Lung (tissue), 17 donors: ENCODE measurements at places on chromosomes 3 and 15. TPM values are rescaled to one million over a fixed set of nuclear protein-coding genes. Genes with fewer than 3 reads are reported as not detected.

DNA sequence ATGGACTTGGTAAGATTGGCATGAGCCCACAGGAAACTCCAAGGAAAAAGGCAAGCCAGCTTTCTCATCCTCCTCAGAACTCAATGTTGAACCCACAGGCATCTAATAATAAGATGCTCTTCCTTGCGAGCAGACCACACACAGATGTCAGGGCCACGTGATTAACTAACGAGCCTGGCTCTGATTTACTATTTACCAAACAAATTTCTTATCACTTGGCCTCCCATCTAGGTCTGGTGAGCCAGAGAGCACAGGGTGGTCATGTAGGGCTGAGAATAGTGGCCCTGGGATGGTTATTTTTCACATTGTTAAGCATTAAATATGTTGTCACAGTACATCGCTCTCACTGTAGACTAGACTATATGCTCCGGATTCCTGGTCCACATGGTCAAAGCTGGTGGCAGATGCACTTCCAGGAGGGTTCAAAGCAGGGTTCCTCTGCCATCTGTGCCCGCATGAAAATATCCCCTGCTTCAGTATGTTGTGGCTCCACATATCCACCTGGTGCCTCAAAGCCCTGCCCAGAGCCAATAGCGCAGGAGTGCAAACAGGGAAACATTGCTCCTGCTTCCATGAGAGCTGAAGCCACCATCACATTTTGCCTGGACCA lies 472.5 kb upstream of the WNT5A start:
- no peaks in the 10 kb centered on the region for H3K27me3 ChIP-seq
- DNase-seq: peak; percentile 79
- no peaks in the 10 kb centered on the region for H3K4me1 ChIP-seq
- no peak overlapping the region for H3K27ac ChIP-seq
- no peak overlapping the region for H3K4me3 ChIP-seq

- H3K4me3 ChIP-seq: no peak overlapping the region
- H3K36me3 ChIP-seq: no peaks in the 10 kb centered on the region
- H3K4me1 ChIP-seq: no peaks in the 10 kb centered on the region
- no peak overlapping the region for H3K27ac ChIP-seq
These were observed 405.1 kb downstream of the TUSC7 start for GRCh38 chr3:117114517-117115265.

GRCh38 chr15:72147418-72147817 lies 29.2 kb downstream of the SENP8 start:
- H3K27me3 ChIP-seq: no peaks in the 10 kb centered on the region
- H3K4me3 ChIP-seq: no peak overlapping the region
- H3K36me3 ChIP-seq: no peaks in the 10 kb centered on the region
- no peak for DNase-seq
- no peaks in the 10 kb centered on the region for H3K4me1 ChIP-seq
- no peak overlapping the region for H3K27ac ChIP-seq

DNA sequence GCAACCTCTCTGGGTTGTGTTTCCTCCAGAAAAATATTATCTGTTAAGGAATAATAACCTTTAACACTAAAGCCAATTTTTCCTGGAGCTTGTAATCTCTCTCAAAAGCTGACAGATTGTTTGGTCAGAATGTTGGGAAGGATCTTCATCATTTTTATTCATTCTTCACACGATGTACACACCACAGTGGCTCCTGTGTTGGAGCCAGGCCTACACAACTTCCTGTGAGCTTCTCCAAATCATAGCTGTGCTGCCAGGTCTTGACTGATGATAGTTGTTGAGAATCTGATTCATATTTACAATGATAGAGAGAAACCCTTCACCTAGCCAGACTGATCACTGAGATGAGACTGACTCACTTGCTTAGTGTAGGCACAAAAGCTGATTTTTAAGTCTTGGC lies 151.0 kb upstream of the ROBO2 start:
- no peak overlapping the region for H3K27ac ChIP-seq
- DNase-seq: no peak
- H3K4me3 ChIP-seq: no peak overlapping the region
- no peaks in the 10 kb centered on the region for H3K36me3 ChIP-seq
- H3K27me3 ChIP-seq: no peaks in the 10 kb centered on the region

DNA sequence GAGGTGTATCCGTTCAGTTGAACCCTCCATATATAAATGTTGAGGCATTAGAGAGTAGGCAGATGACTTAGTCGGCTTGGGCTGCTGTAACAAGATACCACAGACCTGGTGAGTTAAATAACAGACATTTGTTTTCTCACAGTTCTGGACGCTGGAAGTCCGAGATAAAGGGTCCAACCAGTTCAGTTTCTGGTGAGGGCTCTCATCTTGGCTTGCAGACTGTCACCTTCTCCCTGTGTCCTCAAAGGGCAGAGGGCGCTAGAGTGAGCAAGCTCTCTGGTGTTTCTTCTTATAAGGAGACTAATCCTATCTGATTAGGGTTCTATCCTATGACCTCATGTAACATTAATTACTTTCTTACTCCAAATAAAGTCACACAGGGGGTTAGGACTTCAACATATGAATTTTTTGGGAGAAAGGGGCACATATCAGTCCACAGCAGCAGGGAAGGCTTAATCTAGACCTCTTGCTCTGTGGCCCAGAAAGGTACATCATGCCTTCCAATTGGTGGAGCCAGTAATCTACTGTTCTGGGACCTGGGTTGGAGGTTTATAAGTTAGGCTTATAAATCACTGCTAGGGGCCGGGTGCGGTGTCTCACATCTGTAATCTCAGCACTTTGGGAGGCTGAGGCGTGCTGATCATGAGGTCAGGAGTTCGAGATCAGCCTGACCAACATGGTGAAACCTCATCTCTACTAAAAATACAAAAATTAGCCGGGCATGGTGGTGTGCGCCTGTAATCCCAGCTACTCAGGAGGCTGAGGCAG lies 26.3 kb upstream of the SLC28A2 start:
- no peaks in the 10 kb centered on the region for H3K27me3 ChIP-seq
- no peak overlapping the region for H3K27ac ChIP-seq
- no peak overlapping the region for H3K4me3 ChIP-seq
- no peaks in the 10 kb centered on the region for H3K4me1 ChIP-seq
- DNase-seq: no peak

DNA sequence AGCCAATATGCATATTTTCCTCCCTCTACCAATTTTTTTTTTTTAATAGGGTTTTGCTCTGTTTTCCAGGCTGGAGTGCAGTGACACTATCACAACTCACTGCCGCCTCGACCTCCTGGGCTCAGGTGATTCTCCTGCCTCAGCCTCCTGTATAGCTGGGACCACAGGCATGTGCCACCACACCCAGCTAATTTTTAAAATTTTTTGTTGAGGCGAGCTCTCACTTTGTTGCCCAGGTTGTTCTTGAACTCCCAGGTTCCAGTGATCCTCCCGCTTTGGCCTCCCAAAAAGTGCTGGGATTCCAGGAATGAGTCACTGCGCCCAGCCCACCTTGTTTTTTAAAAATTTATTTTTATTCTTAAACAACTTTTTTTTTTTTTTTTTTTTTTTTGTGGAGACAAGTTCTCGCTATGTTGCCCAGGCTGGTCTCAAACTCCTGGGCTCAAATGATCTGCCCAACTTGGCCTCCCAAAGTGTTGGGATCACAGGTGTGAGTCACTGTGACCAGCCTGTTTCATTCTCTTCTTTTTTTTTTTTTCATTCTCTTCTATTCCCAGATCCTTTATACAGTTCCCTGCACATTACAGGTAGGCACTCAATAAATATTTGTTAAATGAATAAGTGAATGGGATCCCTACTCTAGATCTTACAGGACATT lies 40.5 kb upstream of the PIK3CB start:
- no peaks in the 10 kb centered on the region for H3K36me3 ChIP-seq
- DNase-seq: no peak
- H3K4me3 ChIP-seq: no peak overlapping the region
- no peaks in the 10 kb centered on the region for H3K4me1 ChIP-seq
- no peaks in the 10 kb centered on the region for H3K27me3 ChIP-seq

GRCh38 chr3:123807820-123808219 lies 76.3 kb downstream of the MYLK start:
- H3K4me1 ChIP-seq: no peaks in the 10 kb centered on the region
- no peaks in the 10 kb centered on the region for H3K27me3 ChIP-seq
- DNase-seq: no peak
- no peaks in the 10 kb centered on the region for H3K36me3 ChIP-seq

GRCh38 chr3:189773056-189773455 lies 141.9 kb downstream of the TP63 start:
- no peaks in the 10 kb centered on the region for H3K27me3 ChIP-seq
- H3K4me1 ChIP-seq: peaks cover 2% of the 10 kb centered on the region
- no peak for DNase-seq

GRCh38 chr15:60110909-60111308 lies 106.8 kb downstream of the FOXB1 start:
- H3K4me3 ChIP-seq: no peak overlapping the region
- no peak overlapping the region for H3K27ac ChIP-seq
- DNase-seq: no peak
- no peaks in the 10 kb centered on the region for H3K4me1 ChIP-seq

- no peak for DNase-seq
- H3K4me3 ChIP-seq: no peak overlapping the region
- H3K36me3 ChIP-seq: no peaks in the 10 kb centered on the region
- no peak overlapping the region for H3K27ac ChIP-seq
These were observed 43.3 kb downstream of the GABRB3 start for GRCh38 chr15:26729581-26729980.

DNA sequence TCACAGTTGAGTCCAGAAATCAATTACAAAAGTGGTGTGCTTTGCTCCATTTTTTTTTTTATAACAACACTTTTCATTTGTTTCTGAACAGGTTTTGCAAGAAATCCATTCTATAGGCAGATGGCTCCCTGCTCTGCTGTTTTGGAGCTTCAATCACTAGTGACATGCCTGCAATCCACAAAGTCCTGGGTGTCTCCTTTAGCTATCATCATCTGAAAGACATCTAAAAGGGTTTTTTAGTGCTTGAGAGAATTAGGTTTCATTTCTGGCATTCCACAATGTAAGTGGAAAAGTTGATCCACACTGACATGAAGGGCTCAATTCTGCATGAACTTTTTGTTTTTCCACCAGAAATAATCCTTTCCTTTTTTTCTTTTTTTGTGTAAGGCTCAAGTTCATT lies 24.0 kb upstream of the MEIS2 start:
- DNase-seq: no peak
- no peaks in the 10 kb centered on the region for H3K27me3 ChIP-seq
- H3K4me3 ChIP-seq: no peak overlapping the region
- H3K36me3 ChIP-seq: no peaks in the 10 kb centered on the region

- no peak overlapping the region for H3K4me3 ChIP-seq
- H3K27ac ChIP-seq: no peak overlapping the region
- no peaks in the 10 kb centered on the region for H3K27me3 ChIP-seq
- DNase-seq: no peak
These were observed 25.0 kb downstream of the MAP6D1 start for GRCh38 chr3:183800243-183800863.

DNA sequence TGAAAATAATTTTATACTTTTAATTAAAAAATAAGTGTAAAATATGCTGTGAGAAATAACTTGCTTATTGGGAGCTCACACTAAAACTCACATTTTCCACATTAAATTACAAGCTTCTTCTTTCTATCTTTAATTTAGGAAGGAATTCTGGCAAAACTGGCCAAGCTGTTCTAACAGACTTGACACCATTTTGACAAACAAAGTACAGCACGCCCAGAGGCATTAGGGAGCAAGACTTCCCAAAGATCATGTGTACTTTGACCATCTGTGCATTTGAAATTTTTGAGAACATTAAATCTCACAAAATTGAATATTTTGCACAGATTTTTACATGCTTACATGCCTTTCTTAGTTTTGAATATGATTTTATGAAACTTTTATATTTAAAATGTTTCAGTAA lies 1288.4 kb upstream of the CADM2 start:
- no peaks in the 10 kb centered on the region for H3K27me3 ChIP-seq
- H3K4me3 ChIP-seq: no peak overlapping the region
- H3K36me3 ChIP-seq: no peaks in the 10 kb centered on the region
- DNase-seq: no peak

- no peaks in the 10 kb centered on the region for H3K27me3 ChIP-seq
- DNase-seq: peak; percentile 46
- no peaks in the 10 kb centered on the region for H3K36me3 ChIP-seq
- H3K27ac ChIP-seq: no peak overlapping the region
- peaks cover 12% of the 10 kb centered on the region for H3K4me1 ChIP-seq
These were observed 243.4 kb upstream of the P2RY1 start for GRCh38 chr3:152591515-152591914.

DNA sequence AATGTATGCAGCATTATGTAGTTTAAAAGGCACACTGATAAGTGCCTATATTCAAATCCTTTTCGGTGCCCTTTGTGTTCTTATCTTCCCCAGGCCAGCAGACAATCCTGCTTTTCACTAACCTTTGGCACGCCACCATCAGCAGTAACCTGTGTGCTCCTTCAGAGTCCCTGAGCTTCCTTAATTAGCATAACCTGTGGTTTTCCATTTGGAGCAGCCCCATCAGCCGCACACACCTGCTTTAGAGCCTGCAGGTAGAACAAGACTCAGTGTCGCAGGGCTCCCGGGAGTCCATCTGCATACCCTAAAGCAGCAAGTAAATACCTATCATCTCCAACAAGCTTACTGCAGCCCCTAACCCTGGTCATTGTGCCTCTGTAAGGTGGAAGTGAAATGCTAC lies 755.1 kb downstream of the ROBO2 start:
- H3K27me3 ChIP-seq: no peaks in the 10 kb centered on the region
- no peaks in the 10 kb centered on the region for H3K4me1 ChIP-seq
- no peak overlapping the region for H3K27ac ChIP-seq
- no peak for DNase-seq

DNA sequence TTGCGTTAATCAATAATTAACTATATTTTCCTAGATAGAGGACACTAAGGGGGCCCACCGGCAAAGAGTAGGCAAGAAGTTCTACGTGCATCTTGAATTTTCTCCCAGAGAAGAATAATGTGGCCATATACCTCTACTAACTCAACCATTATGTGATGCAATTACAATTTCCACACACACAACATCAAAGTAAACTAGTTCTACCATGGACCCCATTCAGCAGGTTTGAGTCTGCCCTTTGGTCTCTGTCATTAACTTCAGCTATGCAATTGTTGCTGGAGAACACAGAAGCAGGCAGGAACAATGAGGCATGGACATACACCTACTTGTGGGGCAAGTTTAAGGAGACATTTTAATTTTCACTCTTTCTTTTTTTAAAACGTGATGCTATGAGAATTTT lies 705.9 kb downstream of the PDCD6IP start:
- no peaks in the 10 kb centered on the region for H3K4me1 ChIP-seq
- no peak overlapping the region for H3K4me3 ChIP-seq
- H3K27ac ChIP-seq: no peak overlapping the region
- H3K36me3 ChIP-seq: no peaks in the 10 kb centered on the region

BAHD1 gene
- 28.1 TPM for total RNA-seq

PRR20G gene
- total RNA-seq: not detected

BLM gene
- total RNA-seq: 4.4 TPM

ITPKA gene
- total RNA-seq: 1.9 TPM

BCHE gene
- total RNA-seq: 47.8 TPM

CEP19 gene
- 3.1 TPM for total RNA-seq

GOLGA8R gene
- 3.8 TPM for total RNA-seq

ITIH4 gene
- total RNA-seq: 7.5 TPM

IP6K2 gene
- total RNA-seq: 54.3 TPM
